ENCODE measurements at places on chromosomes 7 and 10.

GRCh38 chr10:60980997-60981396, 37.0 kb upstream of the RHOBTB1 start:
- DNase-seq: no peak

- DNase-seq: no peak
These were observed 11.9 kb upstream of the SFR1 start for GRCh38 chr10:104109908-104110662.

DNA sequence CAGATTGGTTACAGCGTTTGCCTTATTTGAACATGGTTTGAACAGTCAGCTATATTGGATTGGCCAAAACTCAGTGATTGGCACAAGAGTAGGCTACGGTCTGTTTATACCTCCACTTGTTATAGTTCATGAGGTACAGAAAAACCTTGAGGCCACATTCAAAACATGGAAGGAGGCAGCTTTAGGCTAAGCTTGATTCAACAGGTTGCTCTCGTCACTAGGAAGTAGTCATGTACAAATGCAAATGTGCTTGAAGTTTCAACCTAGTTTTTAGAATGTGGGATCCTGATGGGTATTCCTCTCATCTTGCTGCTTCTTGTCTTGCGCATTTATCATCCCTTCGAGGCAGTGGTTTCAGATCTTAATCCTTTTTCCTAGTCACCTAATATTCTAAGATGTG, 132.1 kb downstream of the MGMT start:
- no peak for DNase-seq

GRCh38 chr7:16422917-16423316, 1.6 kb upstream of the CRPPA start:
- DNase-seq: no peak

DNA sequence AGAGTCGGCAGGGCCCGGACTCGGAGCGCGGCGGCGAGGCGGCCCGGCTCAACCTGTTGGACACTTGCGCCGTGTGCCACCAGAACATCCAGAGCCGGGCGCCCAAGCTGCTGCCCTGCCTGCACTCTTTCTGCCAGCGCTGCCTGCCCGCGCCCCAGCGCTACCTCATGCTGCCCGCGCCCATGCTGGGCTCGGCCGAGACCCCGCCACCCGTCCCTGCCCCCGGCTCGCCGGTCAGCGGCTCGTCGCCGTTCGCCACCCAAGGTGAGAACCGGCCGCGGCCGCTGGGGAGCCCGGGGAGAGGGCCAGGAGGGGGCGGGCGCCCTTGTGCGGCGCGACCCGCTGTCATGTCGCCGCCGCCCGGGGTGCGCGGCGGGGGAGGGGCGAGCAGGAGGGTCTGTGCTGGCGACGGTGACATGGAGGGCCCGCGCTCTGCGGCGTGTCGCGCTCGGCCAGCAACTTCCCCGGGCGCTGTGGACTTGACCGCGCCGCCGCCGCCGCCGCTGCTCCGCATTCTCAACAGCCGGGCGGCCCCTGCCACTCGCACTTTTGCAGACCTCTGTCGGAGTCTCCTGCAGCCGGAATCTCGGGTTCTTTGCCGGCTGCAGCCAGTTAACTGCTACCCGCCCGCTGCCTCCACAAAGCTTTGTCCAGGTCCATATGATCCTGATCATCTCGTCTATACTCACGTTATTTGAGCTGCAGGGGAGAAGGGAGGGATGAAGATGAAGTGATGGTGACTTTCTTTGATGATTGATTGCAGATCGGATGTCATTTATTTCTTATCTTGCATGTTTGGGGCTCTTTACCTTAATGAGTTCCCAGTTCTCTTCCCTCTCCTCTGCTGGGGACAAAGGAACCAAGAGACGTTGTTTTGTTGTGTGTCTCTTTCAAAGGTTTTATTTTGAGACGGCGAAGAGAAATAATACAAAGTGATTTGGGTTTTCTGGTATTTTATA, 869 bp downstream of the TRIM24 start:
- peak; percentile 21 for DNase-seq

DNA sequence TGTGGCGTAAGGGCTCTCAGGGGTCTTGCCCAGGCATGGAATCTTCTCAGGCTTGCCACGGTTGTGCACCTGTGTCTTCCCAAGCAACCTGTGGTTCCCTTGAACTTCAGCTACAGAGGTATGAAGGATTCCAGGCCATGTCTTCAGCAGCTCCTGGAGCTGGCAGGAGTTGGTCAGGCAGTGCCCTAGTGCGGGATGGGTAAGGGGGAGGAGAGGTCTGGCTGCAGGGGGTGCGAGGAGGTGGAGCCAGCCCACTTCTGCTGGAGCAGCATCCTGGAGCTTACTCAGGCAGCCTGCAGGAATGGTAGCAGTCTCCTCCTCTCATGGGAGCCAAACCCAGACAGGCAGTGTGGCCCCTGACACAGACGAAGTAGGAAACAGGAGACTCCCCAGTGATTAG, 3.8 kb upstream of the TRIL start:
- no peak for DNase-seq

DNA sequence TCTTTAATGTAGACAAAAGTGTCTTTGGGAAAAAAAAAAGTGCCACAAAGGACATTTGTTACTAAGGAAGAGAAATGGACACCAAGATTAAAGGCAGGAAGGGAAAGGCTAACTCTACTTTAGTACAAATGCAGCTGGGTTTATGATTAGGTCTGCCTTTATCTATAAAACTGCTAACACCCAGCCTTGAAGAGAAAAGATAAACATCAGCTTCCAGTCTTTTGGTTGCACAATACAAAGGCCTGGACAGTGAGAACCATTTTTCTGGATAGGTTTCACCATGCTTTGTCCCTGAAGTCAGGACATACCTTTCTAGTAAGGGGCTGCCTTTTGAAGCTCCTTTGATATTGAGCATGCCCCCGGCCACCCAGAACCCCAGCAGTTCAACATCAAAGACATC, 45.1 kb downstream of the ZNF248 start:
- no peak for DNase-seq

GRCh38 chr7:108079276-108079647, 50.9 kb downstream of the LAMB4 start:
- DNase-seq: no peak
